ENCODE measurements at places on chromosomes 11 and 22. TPM values are rescaled to one million over a fixed set of nuclear protein-coding genes. Genes with fewer than 3 reads are reported as not detected.

TXN2 gene
- total RNA-seq: 14.8 TPM

PDE3B gene
- total RNA-seq: 1.3 TPM

SLC39A13 gene
- 51.9 TPM for total RNA-seq

TECTA gene
- 0.50 TPM for total RNA-seq

HBB gene
- total RNA-seq: not detected

SEPTIN3 gene
- 0.05 TPM for total RNA-seq

VWCE gene
- total RNA-seq: 4.5 TPM

GRIA4 gene
- total RNA-seq: 3.1 TPM

FDXACB1 gene
- total RNA-seq: 3.0 TPM

ARFGAP3 gene
- 133 TPM for total RNA-seq

PIWIL4 gene
- total RNA-seq: 3.1 TPM

ADORA2A gene
- 0.80 TPM for total RNA-seq

DPP3 gene
- total RNA-seq: 73.6 TPM

VEGFB gene
- total RNA-seq: 14.7 TPM

KRTAP5-2 gene
- total RNA-seq: not detected

TSGA10IP gene
- total RNA-seq: not detected

SCUBE2 gene
- total RNA-seq: 0.87 TPM

DEFB108B gene
- not detected for total RNA-seq

TCN2 gene
- total RNA-seq: 26.0 TPM

DCHS1 gene
- under 0.01 TPM for total RNA-seq

DDTL gene
- 1.6 TPM for total RNA-seq

DERL3 gene
- 0.17 TPM for total RNA-seq

SLCO2B1 gene
- total RNA-seq: 60.3 TPM

TMPRSS5 gene
- total RNA-seq: not detected

OR52H1 gene
- total RNA-seq: 0.10 TPM

MUC15 gene
- 0.17 TPM for total RNA-seq

CECR2 gene
- 0.10 TPM for total RNA-seq

POTEH gene
- total RNA-seq: not detected

THY1 gene
- 15.3 TPM for total RNA-seq

ZNF280A gene
- not detected for total RNA-seq

RASGRP2 gene
- total RNA-seq: 0.05 TPM

KBTBD4 gene
- total RNA-seq: 31.7 TPM

PPP2R1B gene
- total RNA-seq: 64.3 TPM

CHRM1 gene
- total RNA-seq: not detected

HMOX1 gene
- total RNA-seq: 97.1 TPM

OR52R1 gene
- total RNA-seq: not detected

TRPM5 gene
- total RNA-seq: not detected

CSF2RB gene
- under 0.01 TPM for total RNA-seq

C11orf86 gene
- not detected for total RNA-seq

RBMXL2 gene
- total RNA-seq: not detected

OR52E2 gene
- total RNA-seq: not detected

KCNJ1 gene
- not detected for total RNA-seq

SYNGR1 gene
- total RNA-seq: 11.9 TPM

OR56A3 gene
- total RNA-seq: not detected

MAJIN gene
- total RNA-seq: not detected

OR4D11 gene
- total RNA-seq: not detected

CCDC73 gene
- total RNA-seq: 0.30 TPM

CHADL gene
- 0.87 TPM for total RNA-seq

SBF1 gene
- 51.4 TPM for total RNA-seq

OR51I1 gene
- total RNA-seq: not detected

MMP8 gene
- total RNA-seq: not detected

GGT5 gene
- total RNA-seq: 0.10 TPM

TRABD gene
- total RNA-seq: 37.4 TPM

EMID1 gene
- total RNA-seq: 0.35 TPM

LRRC10B gene
- total RNA-seq: 0.15 TPM

CD3D gene
- not detected for total RNA-seq

Measured in renal cortical epithelial cell (primary cell).